PC-9 (cell line): ENCODE measurements at places on chromosomes 1 and 21.

DNA sequence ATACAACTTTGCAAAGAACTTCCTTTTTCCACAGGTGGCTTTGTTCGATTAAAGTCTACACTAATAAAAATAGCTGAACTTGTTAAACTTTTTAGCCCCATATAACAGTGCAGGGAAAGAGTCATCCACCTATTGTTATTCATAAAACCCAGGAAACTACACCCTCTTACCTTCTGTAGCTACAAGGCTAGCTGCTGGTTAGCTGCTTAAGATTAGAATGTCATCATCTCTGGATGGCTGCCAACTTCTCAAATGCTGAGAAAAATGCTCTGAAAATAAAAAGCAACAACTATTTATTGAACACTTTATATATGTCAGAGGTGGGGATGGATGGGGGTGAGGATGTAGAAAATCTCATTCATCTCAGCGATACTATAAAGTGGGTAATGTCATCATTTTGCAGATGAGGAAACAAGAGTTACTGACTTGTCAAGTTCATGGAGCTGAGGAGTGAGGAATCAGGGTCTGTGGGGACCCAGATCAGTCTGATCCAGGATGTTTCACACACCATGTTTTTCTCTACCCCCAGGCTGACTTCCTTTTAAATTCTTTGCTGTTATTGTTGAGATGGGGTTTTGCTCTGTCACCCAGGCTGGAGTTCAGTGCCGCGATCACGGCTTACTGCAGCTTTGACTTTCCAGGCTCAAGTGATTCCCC, 17.1 kb downstream of the ATP5PF start:
- no peak for DNase-seq

- DNase-seq, result no peak
These were observed 85.9 kb upstream of the ADAM30 start for GRCh38 chr1:119981986-119982815.

GRCh38 chr1:24392982-24393650, 20.5 kb downstream of the STPG1 start:
- DNase-seq, result no peak

- DNase-seq, result no peak
These were observed 48.6 kb downstream of the PCP4 start for GRCh38 chr21:39915881-39916280.

- no peak for DNase-seq
These were observed 5.5 kb downstream of the GBP6 start for GRCh38 chr1:89369331-89369730.

DNA sequence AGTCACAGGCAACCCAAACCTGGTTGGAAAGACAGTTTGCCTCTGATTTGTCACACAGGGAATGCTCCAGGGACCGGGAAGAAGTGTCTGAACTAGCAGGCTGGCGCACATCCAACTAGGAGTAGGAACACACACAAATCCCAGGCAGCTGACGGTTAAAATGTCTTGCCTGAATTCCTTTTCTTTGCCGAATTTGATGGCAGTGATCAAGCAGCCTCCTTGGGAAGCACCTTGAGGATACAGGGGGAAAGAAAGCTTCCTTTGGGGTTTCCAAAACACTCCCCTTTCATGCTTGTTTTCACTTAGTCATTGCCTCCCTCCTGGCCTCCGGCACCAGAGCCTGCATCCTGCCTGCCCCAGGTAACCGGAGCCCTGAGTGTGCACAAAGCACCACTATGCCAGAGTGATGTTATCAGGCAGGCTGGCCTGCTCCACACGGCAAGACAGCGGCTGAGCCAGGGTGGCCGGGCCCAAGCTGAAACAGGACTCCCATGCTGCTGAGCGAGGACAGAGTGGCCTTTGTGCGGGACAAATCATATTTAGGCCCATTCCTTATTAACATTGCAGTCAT, 193.8 kb downstream of the LMX1A start:
- peak; percentile 84 for DNase-seq
